ENCODE measurements at places on chromosomes 12 and 14. TPM values are rescaled to one million over a fixed set of nuclear protein-coding genes. Genes with fewer than 3 reads are reported as not detected.

DNA sequence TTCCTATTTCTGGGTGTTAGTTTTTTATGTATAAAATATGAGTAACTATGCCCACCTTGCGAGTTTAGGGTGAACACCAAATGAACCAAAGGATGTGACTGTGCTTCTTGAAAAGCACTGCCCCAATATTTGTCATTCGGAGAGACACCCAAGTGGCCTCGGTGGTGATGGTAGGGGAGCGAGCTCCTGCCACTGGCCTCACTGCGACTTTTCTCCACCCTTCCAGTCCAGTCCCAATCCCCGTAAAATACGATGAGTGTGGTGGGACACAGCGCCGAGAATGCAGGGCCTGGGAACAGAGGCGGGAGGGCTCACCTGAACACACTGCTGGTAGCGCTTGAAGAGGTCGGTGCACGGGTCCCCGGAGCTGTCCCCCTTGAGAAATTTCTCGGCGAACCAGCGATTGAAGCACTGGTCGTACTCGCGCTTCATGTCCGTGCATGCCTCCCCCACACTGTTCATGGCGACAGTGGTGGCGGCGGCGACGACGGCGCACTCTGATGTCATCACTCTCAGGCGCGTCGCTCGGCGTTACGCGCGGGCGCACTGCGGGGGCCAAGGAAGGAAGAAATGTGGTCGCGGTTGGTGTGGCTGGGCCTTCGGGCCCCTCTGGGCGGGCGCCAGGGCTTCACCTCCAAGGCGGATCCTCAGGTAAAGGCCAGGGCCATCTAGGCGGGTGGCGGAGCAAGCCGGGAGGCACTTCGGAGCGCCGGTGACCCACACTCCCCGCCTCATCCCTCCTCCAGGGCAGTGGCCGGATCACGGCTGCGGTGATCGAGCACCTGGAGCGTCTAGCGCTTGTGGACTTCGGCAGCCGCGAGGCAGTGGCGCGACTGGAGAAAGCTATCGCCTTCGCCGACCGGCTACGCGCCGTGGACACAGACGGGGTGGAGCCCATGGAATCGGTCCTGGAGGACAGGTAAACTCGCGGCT is at the start of the genes GATC and TRIAP1:
Gene GATC (plus strand): TSS at position 534 of the 933 bp plus-strand sequence. CDS start 37 bp downstream, at position 571.
Gene TRIAP1 (minus strand): TSS at position 474 of the 933 bp plus-strand sequence. CDS start 12 bp downstream, at position 462.
- H3K27me3 ChIP-seq: no peaks in the 10 kb centered on the region
- H3K36me3 ChIP-seq: peaks cover 1% of the 10 kb centered on the region
- H3K27ac ChIP-seq: peak within 1 kb of the TSS; percentile 94
- DNase-seq: peak; percentile 85

DNA sequence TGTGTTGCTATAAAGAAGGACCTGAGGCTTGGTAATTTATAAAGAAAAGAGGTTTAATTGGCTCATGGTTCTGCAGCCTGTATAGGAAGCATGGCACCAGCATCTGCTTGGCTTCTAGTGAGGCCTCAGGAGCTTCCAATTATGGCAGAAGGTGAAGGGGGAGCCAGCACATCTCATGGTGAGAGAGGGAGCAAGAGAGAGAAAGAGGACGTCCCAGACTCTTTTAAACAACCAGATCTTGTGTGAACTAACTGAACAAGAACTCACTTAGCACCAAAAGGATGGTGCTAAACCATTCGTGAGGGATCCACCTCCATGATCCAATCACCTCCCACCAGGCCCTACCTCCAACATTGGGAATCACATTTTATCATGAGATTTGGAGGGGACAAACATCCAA is 6.1 kb upstream of the SNAPC1 start:
- H3K4me3 ChIP-seq: no peak overlapping the region
- H3K36me3 ChIP-seq: no peaks in the 10 kb centered on the region
- no peaks in the 10 kb centered on the region for H3K27me3 ChIP-seq
- H3K4me1 ChIP-seq: peaks cover 1% of the 10 kb centered on the region
- no peak overlapping the region for H3K27ac ChIP-seq

DNA sequence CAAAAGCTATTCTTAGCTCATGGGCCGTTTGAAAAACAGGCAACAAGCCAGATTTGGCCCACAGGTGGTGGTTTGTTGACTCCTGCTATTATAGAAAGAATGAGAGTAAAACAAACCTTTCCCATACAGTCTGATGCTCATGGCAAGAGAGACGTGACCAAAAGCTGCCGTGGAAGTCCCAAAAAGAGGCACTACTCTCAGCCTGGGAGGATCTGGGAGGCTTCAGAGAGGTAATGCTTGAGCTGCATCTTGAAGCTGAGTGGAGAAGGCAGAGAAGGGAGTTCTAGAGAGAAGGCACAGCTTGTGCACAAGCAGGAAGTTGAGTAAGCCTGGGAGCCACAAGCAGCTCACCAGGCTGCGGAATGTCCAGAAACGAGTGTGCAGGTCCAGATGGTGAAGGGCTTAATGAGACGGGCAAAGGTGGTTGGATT is 9.6 kb downstream of the PLXNC1 start:
- H3K4me1 ChIP-seq: no peaks in the 10 kb centered on the region
- no peak overlapping the region for H3K27ac ChIP-seq
- H3K36me3 ChIP-seq: no peaks in the 10 kb centered on the region
- H3K27me3 ChIP-seq: no peaks in the 10 kb centered on the region
- peak; percentile 30 for DNase-seq

Gene DPPA3
- total RNA-seq: not detected

DNA sequence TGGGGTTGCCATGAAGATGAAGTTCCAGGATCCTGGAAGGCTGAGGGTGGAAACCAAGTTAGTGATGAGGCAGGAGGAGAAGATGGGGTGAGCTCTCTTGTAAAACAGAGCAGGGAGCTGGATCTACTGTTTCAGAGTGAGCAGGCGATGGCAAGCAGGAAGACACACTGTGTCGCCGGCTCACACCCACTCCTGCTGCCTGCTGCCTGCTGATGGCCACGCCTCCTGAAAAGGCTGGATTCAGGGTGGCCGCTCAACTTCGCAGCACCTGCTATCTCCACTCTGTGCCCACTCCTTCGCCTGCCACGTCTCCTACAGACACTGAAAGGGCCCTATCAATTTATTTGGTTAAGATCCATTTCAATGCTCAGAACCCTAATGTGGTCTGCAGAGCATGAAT is 96.1 kb downstream of the RBM19 start:
- no peak overlapping the region for H3K4me3 ChIP-seq
- no peaks in the 10 kb centered on the region for H3K27me3 ChIP-seq
- H3K27ac ChIP-seq: no peak overlapping the region
- no peaks in the 10 kb centered on the region for H3K4me1 ChIP-seq
- H3K36me3 ChIP-seq: no peaks in the 10 kb centered on the region
- no peak for DNase-seq

GRCh38 chr14:64715146-64715627 is 11.0 kb downstream of the PLEKHG3 start:
- H3K27ac ChIP-seq: peak overlapping the region; percentile 93
- no peaks in the 10 kb centered on the region for H3K36me3 ChIP-seq
- no peak for DNase-seq
- no peaks in the 10 kb centered on the region for H3K27me3 ChIP-seq
- H3K4me1 ChIP-seq: peaks cover 75% of the 10 kb centered on the region
- no peak overlapping the region for H3K4me3 ChIP-seq

Gene GDF3
- not detected for total RNA-seq

Gene SERPINA10
- not detected for total RNA-seq

DNA sequence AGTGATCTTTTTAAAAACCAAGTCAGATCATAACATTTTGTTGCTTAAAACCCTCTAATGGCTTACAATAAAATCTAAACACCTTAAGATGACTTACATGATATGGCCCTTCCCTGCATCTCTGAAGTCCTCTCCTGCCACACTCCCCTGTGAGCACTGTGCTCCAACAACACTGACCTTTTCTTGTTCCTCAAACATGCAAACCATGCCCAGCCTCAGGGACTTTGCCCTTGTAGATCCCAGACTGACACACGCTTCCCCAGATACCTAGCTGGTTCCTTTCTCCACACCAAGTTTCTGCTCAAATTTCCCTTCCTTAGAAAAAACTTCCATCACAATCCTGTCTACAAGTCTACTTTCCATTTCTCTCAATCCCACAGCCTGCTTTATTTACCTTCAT is 128.6 kb downstream of the IPO8 start:
- no peak overlapping the region for H3K4me3 ChIP-seq
- H3K27me3 ChIP-seq: no peaks in the 10 kb centered on the region
- H3K27ac ChIP-seq: no peak overlapping the region
- H3K4me1 ChIP-seq: peaks cover 39% of the 10 kb centered on the region

DNA sequence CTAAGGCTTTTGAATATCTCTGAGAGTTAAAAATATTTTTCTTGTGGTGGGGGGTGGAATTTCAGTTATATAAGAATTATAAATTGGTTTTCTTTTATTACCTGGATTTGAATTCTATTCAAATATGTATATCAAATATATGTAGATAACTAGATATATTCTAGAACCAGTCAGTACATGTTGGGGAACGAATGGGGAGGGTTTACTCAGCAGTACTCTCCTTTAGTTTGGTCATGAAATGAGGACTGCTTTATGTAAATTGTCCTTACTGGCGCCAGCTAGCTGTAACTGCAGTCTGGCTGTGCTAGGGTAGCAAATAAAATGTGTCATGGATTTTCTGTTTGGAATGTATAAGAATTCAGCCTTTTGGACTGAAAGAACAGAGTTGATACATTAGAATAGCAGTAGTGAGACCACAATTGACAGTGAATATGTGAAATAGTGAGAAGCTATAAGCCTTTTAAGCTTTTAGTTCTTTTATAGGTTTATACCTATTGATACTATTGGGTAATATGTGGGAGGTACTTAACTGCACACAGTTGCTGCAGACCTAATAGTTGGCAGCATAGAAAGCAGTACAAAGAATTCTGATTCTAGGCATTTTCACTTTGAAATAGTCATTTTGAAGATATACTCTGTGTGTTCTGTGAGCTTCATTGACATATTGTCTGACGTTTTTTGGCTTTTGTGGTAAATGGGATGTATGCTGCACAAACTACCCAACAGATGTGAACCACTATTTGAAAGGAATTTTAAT is 29.0 kb downstream of the ATF7IP start:
- H3K36me3 ChIP-seq: no peaks in the 10 kb centered on the region
- H3K4me1 ChIP-seq: peaks cover 61% of the 10 kb centered on the region
- DNase-seq: peak; percentile 61
- no peak overlapping the region for H3K4me3 ChIP-seq
- no peaks in the 10 kb centered on the region for H3K27me3 ChIP-seq

- no peaks in the 10 kb centered on the region for H3K4me1 ChIP-seq
- H3K36me3 ChIP-seq: no peaks in the 10 kb centered on the region
- no peak for DNase-seq
- H3K27me3 ChIP-seq: no peaks in the 10 kb centered on the region
These were observed 242.6 kb downstream of the CPNE8 start for GRCh38 chr12:38662829-38663228.

DNA sequence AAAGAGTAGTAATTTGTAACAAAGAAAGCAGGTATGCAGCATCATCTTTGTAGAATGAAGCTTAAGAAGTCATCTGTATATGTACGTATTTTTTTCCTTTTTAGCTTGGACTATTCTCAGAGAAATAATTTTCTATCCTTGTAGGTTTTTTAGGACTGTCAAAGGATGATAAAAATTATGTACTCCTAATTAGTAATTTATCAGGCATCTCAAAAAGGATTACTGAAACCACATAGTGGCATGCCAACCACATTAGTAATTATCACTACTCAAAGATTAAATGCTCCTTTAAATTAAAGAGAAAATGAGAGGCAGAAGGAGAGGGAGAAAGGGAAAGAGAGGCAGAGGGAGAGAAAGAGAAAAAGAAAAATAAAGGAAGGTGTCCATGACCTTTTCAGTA is 17.3 kb downstream of the TTC8 start:
- no peaks in the 10 kb centered on the region for H3K36me3 ChIP-seq
- H3K4me1 ChIP-seq: no peaks in the 10 kb centered on the region

DNA sequence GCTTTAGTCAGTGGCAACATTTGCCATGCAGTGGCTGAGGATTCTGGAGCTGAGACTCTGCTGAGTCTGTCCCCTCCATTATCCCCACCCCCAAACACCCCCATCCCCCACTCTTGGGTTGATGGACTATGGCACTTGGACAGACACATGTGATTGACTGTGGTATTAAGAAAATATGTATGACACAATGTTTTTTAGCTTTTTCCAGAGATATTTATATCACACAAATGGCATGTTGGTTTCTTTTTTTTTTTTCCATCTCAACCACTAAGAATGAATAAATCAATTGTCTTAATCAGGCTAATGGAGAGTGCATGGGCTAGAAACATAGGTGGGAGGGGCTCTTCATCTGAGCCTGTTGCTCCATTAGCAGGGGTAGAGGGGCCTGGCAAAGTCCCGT is 30.7 kb upstream of the MAP1LC3B2 start:
- DNase-seq: no peak
- no peaks in the 10 kb centered on the region for H3K27me3 ChIP-seq
- H3K4me3 ChIP-seq: no peak overlapping the region
- H3K27ac ChIP-seq: peak overlapping the region; percentile 26
- H3K4me1 ChIP-seq: peaks cover 47% of the 10 kb centered on the region

Gene SP7
- total RNA-seq: not detected

DNA sequence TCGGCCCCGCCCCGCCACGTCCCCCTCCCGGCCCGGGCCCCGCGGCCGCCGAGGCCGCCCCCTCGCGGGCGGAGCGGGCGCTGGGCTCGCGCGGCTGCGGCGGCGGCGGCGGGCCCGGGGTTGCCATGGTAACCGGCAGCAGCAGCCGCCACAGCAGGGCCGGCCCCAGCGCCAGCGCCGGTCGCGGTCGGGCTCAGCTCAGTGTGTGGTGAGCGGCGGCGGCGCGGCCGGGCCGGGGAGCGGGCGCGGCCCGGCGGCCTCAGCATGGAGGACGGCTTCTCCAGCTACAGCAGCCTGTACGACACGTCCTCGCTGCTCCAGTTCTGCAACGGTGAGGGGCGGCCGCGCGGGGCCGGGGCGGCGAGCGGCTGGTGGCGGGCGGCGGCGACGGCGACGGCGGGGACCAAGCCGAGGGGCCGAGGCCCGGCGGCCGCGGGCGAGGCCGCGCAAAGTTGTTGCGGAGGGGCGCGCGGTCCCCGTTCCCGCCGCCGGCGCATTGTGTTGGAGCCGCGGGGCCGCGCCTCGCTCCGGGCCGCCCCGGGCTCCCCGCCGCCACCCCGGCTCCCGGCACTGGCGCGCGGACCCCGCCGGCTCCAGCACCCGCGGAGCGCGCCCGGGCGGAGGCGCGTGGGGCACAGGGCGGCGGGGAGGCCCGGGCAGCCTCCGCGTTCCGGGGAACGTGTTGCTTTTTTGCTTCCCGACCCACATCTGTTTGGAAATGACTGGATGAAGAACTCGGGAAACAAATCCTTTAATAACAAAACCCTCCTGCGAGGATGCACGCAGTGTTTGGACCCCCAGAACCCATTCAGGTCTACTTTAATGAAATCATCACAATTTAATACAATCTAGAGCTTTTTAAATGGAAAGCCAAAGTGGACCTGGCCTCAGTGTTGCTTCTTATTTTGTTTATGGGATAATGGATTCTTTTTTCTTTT is at the start of gene EML1:
Gene EML1 (plus strand): TSS at position 201 of the 938 bp plus-strand sequence. CDS start 64 bp downstream, at position 265.
- H3K27ac ChIP-seq: peak within 1 kb of the TSS; percentile 84
- H3K4me1 ChIP-seq: peaks cover 45% of the 10 kb centered on the region
- H3K36me3 ChIP-seq: no peaks in the 10 kb centered on the region
- H3K4me3 ChIP-seq: peak within 1 kb of the TSS; percentile 28
- DNase-seq: peak; percentile 90
- no peaks in the 10 kb centered on the region for H3K27me3 ChIP-seq

- H3K36me3 ChIP-seq: no peaks in the 10 kb centered on the region
- no peak overlapping the region for H3K4me3 ChIP-seq
- DNase-seq: no peak
- peaks cover 3% of the 10 kb centered on the region for H3K4me1 ChIP-seq
These were observed 33.9 kb downstream of the PHLDA1 start for GRCh38 chr12:75997658-75998057.

GRCh38 chr14:69891422-69891821 is 12.2 kb downstream of the SMOC1 start:
- peaks cover 9% of the 10 kb centered on the region for H3K4me1 ChIP-seq
- no peak overlapping the region for H3K4me3 ChIP-seq
- H3K27me3 ChIP-seq: no peaks in the 10 kb centered on the region
- no peak for DNase-seq

- DNase-seq: no peak
- no peaks in the 10 kb centered on the region for H3K36me3 ChIP-seq
- no peak overlapping the region for H3K27ac ChIP-seq
- no peaks in the 10 kb centered on the region for H3K27me3 ChIP-seq
- H3K4me3 ChIP-seq: no peak overlapping the region
These were observed 189.9 kb upstream of the CNTN1 start for GRCh38 chr12:40502322-40502721.

Gene BLTP3B
- 4.0 TPM for total RNA-seq
